ENCODE measurements at places on chromosomes 1 and 21. TPM values are rescaled to one million over a fixed set of nuclear protein-coding genes. Genes with fewer than 3 reads are reported as not detected.
A peak's percentile ranks its signal among the peaks of the same experiment; 100 is the strongest.

RAB3B gene
- total RNA-seq, result 0.08 TPM

LCE6A gene
- not detected for total RNA-seq

SIK1 gene
- total RNA-seq, result 30.1 TPM

REN gene
- total RNA-seq, result not detected

- H3K27ac ChIP-seq, result no peak overlapping the region
- peaks cover 5% of the 10 kb centered on the region for H3K4me1 ChIP-seq
- H3K27me3 ChIP-seq, result no peaks in the 10 kb centered on the region
Observed at GRCh38 chr1:213783893-213784292, 203.9 kb upstream of the PROX1 start.

DNA sequence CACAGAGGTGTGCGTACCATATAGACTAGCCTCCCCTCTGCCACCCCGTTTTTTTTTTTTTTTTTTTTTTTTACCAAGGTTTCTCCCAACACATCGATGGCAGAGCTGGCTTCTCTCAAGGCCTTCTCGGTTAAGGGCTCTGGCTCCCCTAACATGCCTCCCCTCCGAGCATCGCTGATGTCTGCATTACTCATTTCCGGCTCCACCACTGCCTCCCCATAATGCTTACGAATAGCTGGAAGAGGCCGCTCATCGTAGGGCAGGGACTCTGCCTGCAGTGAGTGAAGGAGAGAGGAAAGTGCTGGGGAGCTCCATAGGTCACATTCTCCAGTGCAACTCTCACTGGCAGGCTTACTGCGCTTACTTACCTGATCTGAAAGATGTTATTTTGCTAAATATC is 20.6 kb downstream of the CEP104 start:
- H3K27ac ChIP-seq, result no peak overlapping the region
- no peak overlapping the region for H3K4me3 ChIP-seq
- H3K27me3 ChIP-seq, result no peaks in the 10 kb centered on the region
- H3K4me1 ChIP-seq, result no peaks in the 10 kb centered on the region
- H3K36me3 ChIP-seq, result peaks cover 59% of the 10 kb centered on the region
- no peak for DNase-seq

GRCh38 chr1:245776139-245776538 is 621.4 kb downstream of the KIF26B start:
- H3K27ac ChIP-seq, result no peak overlapping the region
- no peaks in the 10 kb centered on the region for H3K27me3 ChIP-seq
- no peak overlapping the region for H3K4me3 ChIP-seq
- DNase-seq, result no peak
- H3K36me3 ChIP-seq, result no peaks in the 10 kb centered on the region

- H3K4me3 ChIP-seq, result no peak overlapping the region
- peaks cover 38% of the 10 kb centered on the region for H3K27me3 ChIP-seq
- no peak overlapping the region for H3K27ac ChIP-seq
- DNase-seq, result no peak
Observed at GRCh38 chr1:63074321-63074720, 248.0 kb upstream of the FOXD3 start.

GRCh38 chr1:52002038-52002917 is 11.8 kb upstream of the RAB3B start:
- no peaks in the 10 kb centered on the region for H3K4me1 ChIP-seq
- no peak overlapping the region for H3K4me3 ChIP-seq
- DNase-seq, result peak; percentile 80
- H3K27ac ChIP-seq, result no peak overlapping the region
- peaks cover 24% of the 10 kb centered on the region for H3K27me3 ChIP-seq

GRCh38 chr1:29501227-29501976 is 265.1 kb downstream of the PTPRU start:
- H3K4me3 ChIP-seq, result no peak overlapping the region
- peaks cover 2% of the 10 kb centered on the region for H3K27me3 ChIP-seq
- DNase-seq, result no peak
- no peak overlapping the region for H3K27ac ChIP-seq

GRCh38 chr1:187010571-187011309 is 182.0 kb downstream of the PLA2G4A start:
- no peaks in the 10 kb centered on the region for H3K27me3 ChIP-seq
- no peak overlapping the region for H3K27ac ChIP-seq
- H3K4me3 ChIP-seq, result no peak overlapping the region
- no peaks in the 10 kb centered on the region for H3K4me1 ChIP-seq

GRCh38 chr1:182141040-182141439 is 79.5 kb upstream of the ZNF648 start:
- peaks cover 5% of the 10 kb centered on the region for H3K27me3 ChIP-seq
- no peak for DNase-seq
- H3K4me3 ChIP-seq, result no peak overlapping the region

- no peak for DNase-seq
- no peaks in the 10 kb centered on the region for H3K4me1 ChIP-seq
- H3K4me3 ChIP-seq, result no peak overlapping the region
- peaks cover 5% of the 10 kb centered on the region for H3K27me3 ChIP-seq
Observed at GRCh38 chr1:21586222-21586621, 77.0 kb downstream of the ALPL start.

- H3K27ac ChIP-seq, result no peak overlapping the region
- no peaks in the 10 kb centered on the region for H3K27me3 ChIP-seq
- DNase-seq, result no peak
- H3K36me3 ChIP-seq, result no peaks in the 10 kb centered on the region
- H3K4me3 ChIP-seq, result no peak overlapping the region
Observed at GRCh38 chr1:189499736-189500135, 977.9 kb downstream of the BRINP3 start.

DNA sequence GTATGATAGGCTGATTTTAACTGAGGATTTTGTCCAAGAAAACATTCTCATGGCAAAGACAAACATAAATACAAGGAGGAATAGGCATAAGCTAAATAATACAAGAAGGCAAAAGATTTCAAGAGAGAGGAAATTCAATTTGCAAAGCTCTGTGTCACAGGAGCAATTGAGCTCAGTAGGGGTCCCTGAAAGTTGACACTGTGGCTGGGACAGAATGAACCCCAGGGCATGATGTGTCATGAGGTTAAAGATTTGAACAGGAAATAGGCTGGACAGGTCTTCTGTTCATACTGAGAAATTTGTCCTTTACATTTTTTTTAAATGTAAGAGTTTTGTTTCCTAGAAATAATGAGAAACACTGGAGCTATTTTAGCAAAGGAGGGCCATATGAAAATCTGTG is 555.4 kb upstream of the NEGR1 start:
- no peaks in the 10 kb centered on the region for H3K36me3 ChIP-seq
- no peaks in the 10 kb centered on the region for H3K4me1 ChIP-seq

- H3K27ac ChIP-seq, result no peak overlapping the region
- H3K4me3 ChIP-seq, result no peak overlapping the region
- H3K4me1 ChIP-seq, result no peaks in the 10 kb centered on the region
- DNase-seq, result peak; percentile 55
Observed at GRCh38 chr1:155729031-155729898, 40.4 kb downstream of the DAP3 start.

DNA sequence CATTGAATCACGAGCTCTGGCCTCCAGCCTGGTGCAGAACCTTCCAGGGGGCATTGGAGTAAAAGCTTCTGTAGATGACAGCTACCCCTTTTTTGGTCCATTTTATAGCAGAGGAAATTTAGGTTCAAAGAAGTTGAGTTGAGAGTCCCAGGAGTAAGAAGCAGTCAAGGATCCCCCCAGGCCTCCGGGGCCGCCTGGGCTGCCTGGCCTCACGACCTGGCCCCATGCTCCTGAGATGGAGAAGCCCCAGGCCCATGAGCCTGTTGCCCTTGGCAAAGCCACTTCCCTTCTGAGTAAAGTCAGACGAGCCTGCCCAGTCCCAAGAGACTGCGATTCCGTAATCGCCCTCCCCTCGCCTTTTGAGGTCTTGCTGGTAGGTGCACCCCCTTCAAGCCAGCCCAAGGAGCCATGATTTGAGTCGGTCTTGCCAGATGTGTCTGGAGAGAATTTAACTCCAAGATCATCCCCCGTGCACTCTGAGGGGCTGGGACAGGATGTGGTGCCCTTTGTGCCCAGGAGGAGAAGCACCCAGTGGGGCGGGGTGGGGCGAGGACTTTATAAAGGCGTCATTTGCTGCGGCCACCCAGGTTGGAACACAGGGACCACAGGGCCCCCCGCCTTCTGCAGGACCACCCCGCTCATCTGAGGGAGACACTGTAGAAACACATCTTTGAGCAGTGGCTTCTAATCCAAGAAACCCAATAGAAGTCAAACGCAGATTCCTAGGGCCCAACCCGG is 30.1 kb downstream of the PDE9A start:
- H3K27ac ChIP-seq, result peak overlapping the region; percentile 100
- H3K36me3 ChIP-seq, result peaks cover 2% of the 10 kb centered on the region
- H3K27me3 ChIP-seq, result peaks cover under 1% of the 10 kb centered on the region
- H3K4me1 ChIP-seq, result peaks cover 60% of the 10 kb centered on the region
- peak; percentile 70 for DNase-seq

Data from activated CD8-positive, alpha-beta T cell treated with anti-CD3 and anti-CD28 coated beads, Interleukin-2, amount 10 ng/mL, durations not matched to agents 7 days and 5 days (primary cell).